Ascending aorta (tissue), 2 donors: ENCODE measurements at places on chromosomes 6 and 20.

- no peaks in the 10 kb centered on the region for H3K27me3 ChIP-seq
- DNase-seq: no peak
- no peak overlapping the region for H3K4me3 ChIP-seq
Observed at GRCh38 chr6:73826571-73826970, 130.6 kb downstream of the CD109 start.

- H3K4me1 ChIP-seq: peaks cover 68% of the 10 kb centered on the region
- H3K27me3 ChIP-seq: no peaks in the 10 kb centered on the region
- no peaks in the 10 kb centered on the region for H3K36me3 ChIP-seq
- DNase-seq: no peak
Observed at GRCh38 chr6:142846883-142847287, 98.1 kb downstream of the HIVEP2 start.

GRCh38 chr20:2693286-2694007 lies 867 bp downstream of the EBF4 start:
- no peaks in the 10 kb centered on the region for H3K36me3 ChIP-seq
- H3K27ac ChIP-seq: peak overlapping the region; percentile 73
- DNase-seq: peak; percentile 70

DNA sequence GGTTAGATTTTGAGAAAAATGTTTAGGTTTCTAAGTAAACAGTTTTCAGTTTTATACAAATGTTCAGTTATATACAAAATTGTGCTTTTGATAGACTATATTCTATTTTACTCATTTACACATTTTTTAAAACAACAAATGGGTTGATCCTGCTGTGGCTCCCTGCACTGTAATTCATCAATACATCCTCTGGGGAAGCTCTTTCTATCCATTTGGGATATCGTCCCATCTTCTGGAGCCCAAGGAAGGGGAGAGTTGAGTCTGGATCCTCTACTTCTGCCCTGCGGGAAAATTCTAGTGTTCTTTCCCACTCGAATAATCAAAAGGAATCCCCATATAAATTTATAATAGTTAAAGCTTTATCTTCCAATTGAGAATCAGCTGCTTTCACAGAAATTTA lies 75.0 kb downstream of the SYCP2L start:
- H3K4me1 ChIP-seq: no peaks in the 10 kb centered on the region
- no peak overlapping the region for H3K27ac ChIP-seq
- no peak overlapping the region for H3K4me3 ChIP-seq
- no peak for DNase-seq

DNA sequence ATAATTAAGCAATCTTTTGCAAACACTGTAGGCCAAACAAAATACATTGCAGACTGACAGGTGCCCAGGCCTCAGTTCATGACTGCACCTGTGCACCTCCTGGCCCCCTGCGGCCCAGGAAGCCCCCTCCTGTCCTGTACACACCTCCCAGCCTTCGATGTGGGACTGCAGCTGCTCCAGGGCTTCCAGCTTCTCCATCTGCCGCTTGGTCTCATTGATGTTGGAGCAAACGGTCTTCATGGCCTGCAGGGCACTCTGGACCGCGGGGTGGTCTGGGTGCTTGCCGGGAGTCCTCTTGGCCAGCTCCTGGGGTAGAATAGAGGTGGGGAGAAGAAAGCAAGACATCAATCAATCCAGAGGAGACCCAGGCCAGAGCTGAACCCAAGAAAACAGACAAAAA lies 119.7 kb downstream of the PREX1 start:
- H3K27me3 ChIP-seq: no peaks in the 10 kb centered on the region
- peaks cover 26% of the 10 kb centered on the region for H3K4me1 ChIP-seq
- no peak overlapping the region for H3K4me3 ChIP-seq
- no peaks in the 10 kb centered on the region for H3K36me3 ChIP-seq

- no peaks in the 10 kb centered on the region for H3K27me3 ChIP-seq
- no peaks in the 10 kb centered on the region for H3K4me1 ChIP-seq
- no peak overlapping the region for H3K27ac ChIP-seq
- no peak overlapping the region for H3K4me3 ChIP-seq
Observed at GRCh38 chr6:164322533-164322932, 908.0 kb downstream of the QKI start.

- peaks cover 18% of the 10 kb centered on the region for H3K4me1 ChIP-seq
- no peak for DNase-seq
- no peaks in the 10 kb centered on the region for H3K27me3 ChIP-seq
- H3K36me3 ChIP-seq: no peaks in the 10 kb centered on the region
Observed at GRCh38 chr20:48784273-48784641, 43.5 kb downstream of the PREX1 start.

DNA sequence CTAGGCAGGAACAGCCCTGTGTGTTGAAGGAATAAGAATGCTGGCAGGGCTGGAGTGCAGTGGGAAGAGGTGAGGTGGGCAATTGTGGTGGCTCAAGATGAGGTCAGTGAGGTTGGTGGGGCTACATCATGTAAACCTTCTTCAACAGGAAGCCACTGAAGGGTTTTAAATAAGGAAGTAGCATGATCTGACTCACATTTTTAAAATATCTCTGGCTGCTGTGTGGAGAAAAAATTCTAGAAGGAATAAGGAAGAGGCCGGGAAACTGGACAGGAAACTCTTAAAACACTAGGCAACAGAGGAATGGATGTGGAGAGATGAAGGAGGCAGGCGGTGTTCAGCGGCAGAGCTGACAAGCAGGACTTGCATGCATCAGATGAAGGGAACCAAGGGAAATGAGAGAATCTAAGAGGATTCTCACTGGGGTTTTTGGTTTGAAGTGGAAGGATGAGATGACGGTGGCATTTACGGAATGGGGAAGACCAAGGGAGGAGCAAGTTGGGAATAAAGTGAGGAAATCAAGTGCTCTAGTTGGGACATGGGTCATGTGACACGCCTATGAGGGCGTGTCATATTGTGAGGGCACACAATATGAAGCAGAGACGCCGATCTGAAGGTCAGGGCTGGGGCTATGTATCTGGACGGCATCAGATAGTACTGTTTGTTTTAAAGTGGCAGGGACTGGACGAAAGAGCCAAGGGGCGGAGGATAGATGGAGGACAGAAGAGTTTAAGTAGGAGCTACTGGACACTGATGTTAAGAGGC lies 18.2 kb downstream of the TMEM242 start:
- H3K36me3 ChIP-seq: no peaks in the 10 kb centered on the region
- peaks cover 24% of the 10 kb centered on the region for H3K4me1 ChIP-seq
- peak overlapping the region; percentile 46 for H3K27ac ChIP-seq
- H3K27me3 ChIP-seq: no peaks in the 10 kb centered on the region
- peak overlapping the region; percentile 7 for H3K4me3 ChIP-seq
